ENCODE measurements at places on chromosomes 7 and 10.

GRCh38 chr7:89623018-89623672 is 531.1 kb upstream of the STEAP1 start:
- H3K4me3 ChIP-seq, result no peak overlapping the region
- H3K36me3 ChIP-seq, result no peaks in the 10 kb centered on the region
- H3K27ac ChIP-seq, result no peak overlapping the region
- H3K27me3 ChIP-seq, result no peaks in the 10 kb centered on the region
- peak; percentile 31 for DNase-seq
- no peaks in the 10 kb centered on the region for H3K4me1 ChIP-seq

DNA sequence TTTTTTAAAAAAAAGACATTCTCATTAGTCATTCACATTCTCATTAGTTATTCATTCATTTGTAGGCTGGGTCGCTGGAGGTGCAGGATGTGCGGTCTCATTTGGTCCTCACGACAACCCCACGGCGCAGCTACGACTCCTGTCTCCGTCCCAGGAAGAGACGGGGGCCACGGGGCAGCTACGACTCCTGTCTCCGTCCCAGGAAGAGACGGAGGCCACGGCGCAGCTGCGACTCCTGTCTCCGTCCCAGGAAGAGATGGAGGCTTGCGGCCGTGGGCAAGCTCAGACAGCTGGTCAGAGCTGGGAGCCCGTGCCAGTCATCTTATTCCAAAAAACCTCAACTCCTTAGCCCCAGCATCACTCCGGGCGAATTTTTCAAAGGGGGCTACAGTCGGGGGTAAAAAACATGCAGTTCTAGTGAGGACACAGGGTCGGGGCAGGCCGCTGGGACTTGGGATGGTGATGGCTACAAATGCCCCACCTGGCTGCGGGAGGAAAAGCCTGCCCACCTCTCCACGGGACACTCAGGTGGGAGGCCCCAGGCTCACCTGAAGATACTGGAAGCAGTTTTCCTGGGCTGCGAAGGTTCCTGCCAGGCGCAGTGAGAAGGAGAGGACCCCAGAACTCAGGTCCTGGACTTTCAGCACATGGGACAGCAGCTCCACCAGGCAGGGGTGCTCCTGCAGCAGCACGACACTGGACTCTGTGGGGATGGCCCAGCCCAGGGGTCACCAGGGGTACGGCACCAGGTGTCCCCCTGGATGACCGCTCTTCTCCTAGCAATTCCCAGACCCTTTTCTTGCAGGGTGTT is 8.3 kb downstream of the BRAT1 start:
- no peaks in the 10 kb centered on the region for H3K4me1 ChIP-seq
- H3K27me3 ChIP-seq, result no peaks in the 10 kb centered on the region
- DNase-seq, result no peak
- H3K27ac ChIP-seq, result no peak overlapping the region
- H3K4me3 ChIP-seq, result no peak overlapping the region

DNA sequence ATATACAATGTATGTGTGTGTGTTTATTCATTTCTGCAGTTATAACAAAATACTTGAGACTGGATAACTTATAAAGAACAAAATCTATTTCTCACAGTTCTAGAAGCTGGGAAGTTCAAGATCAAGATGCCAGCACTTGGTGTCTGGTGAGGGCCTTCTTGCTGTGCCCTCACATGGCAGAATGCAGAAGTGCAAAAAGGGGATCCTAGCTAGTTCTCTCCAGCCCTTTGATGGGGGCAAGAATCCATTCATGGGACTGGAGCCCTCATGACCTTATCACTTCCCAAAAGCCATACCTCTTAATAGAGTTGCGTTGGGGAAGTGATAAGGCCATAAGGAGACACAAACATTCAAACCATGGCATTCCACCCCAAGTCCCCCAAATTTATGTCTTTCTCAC is 8.4 kb downstream of the GRB10 start:
- no peaks in the 10 kb centered on the region for H3K4me1 ChIP-seq
- H3K27ac ChIP-seq, result no peak overlapping the region
- DNase-seq, result no peak
- no peak overlapping the region for H3K4me3 ChIP-seq
- no peaks in the 10 kb centered on the region for H3K27me3 ChIP-seq
- no peaks in the 10 kb centered on the region for H3K36me3 ChIP-seq

DNA sequence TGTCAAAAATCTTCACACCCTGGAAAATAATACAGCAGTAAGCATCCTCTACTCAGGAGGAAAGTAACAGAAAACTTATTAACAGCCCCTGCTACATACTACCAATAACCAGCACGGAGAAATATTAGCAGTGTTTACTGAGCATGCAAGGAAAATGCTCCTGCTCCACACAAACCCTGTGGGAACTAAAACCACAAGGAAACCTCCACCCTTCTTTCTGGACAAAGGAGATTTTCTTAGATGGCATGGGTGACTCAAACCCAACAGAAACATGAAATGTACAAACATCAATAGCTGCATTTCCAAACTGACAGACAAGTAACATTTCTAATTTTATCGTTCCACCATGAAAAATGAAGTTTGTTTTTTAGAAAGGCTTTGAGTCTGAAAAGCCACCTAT is 113.4 kb downstream of the VPS41 start:
- DNase-seq, result no peak
- H3K27ac ChIP-seq, result no peak overlapping the region
- H3K27me3 ChIP-seq, result no peaks in the 10 kb centered on the region
- no peak overlapping the region for H3K4me3 ChIP-seq

DNA sequence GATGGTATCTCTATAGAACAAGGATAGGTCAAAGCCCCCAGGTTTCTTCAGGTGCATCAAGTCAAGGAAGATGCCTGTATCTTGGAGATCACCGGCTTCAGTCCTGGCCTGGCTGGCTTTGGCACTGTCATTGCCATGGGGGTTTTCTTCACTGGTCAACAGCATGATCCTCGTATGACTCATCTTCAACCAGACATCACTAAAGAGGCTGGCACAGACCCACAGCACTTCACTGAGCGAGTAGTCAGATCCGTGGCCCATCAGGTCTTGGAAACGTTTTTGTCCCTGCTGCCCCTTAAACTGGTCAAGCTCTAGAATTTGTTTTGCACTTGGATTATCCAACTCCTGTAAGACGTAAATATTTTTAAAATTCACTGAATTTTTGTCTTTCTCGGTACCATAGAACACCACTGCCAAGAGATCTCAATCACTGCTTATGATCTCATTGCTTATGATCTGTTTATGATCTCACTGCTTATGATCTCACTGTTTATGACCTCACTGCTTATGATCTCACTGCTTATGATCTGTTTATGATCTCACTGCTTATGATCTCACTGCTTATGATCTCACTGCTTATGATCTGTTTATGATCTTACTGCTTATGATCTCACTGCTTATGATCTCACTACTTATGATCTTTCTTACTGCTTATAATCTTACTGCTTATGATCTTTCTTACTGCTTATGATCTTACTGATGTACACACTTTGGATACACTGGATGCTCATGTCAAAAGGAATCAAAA is 135.2 kb downstream of the CYP26A1 start:
- H3K27ac ChIP-seq, result no peak overlapping the region
- H3K36me3 ChIP-seq, result no peaks in the 10 kb centered on the region
- DNase-seq, result no peak
- H3K27me3 ChIP-seq, result no peaks in the 10 kb centered on the region
- H3K4me1 ChIP-seq, result no peaks in the 10 kb centered on the region

DNA sequence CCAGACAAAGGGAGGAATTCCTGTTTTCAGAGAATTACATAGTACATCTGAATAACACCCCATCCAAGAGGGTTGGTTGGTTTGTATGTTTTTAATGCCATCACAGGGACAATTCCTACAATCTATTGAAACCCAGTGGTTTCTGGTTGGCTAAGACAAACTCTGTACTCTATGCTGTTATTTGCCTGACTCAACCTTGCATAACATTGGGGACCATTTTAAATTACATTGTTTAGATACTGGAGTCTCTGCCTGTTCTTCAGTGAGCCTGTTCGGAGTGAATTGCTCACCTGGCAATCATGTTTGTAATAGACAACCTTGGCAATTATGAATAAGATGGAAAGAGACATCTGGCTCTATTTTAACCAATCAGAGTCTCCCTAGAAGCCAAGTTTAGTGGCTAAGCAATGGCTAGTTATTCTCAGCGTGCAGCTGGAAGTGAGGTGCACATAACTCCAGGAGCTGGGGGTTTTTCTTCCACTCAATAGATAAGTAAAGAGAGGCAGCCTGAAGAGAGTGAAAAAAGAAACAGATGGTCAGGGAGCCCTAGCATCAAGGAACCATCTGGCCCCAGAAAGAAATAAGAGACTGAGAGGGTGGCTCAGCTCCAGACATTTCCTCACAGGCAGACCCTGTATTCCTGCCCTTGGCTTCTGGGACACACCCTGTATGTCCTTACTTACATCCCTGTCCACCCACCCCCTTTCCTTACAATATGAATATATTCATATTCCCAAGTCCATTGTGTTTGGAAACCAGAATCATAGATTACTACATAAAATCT is 21.2 kb upstream of the SLC35G1 start:
- DNase-seq, result no peak
- H3K27ac ChIP-seq, result no peak overlapping the region
- H3K4me1 ChIP-seq, result no peaks in the 10 kb centered on the region
- H3K36me3 ChIP-seq, result no peaks in the 10 kb centered on the region
- H3K27me3 ChIP-seq, result no peaks in the 10 kb centered on the region

DNA sequence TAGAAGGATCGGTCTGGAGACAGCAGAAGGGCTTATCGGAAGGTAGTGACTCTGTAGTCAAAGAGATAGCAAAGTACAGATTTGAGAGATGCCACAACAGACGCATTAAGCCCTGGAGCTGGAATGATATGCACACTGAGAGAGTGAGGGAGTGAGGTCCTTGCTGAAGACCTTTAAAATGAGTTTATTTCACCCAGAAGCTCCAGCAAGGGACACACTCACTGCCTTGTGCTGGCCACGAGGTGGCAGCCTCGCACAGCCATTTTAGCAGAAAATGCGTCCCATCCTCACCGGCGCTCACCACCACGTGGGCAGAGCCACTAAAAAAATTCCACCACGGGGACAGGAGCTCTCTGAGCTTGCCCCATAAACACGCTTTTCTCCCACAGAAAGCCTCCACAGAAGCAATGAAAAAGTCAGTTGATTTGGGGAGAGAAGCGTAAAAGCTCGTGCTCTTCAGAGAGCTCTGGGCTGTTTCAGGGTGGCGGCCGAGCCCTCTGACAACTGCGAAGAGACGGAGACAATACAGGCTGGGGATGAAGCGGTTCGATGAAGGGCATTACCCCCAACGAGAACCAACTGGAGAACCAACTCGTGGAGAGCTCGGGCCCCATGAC is 163.0 kb upstream of the KLF14 start:
- H3K27me3 ChIP-seq, result no peaks in the 10 kb centered on the region
- H3K4me1 ChIP-seq, result peaks cover 87% of the 10 kb centered on the region

GRCh38 chr10:125778556-125778955 is 2.9 kb upstream of the MMP21 start:
- no peaks in the 10 kb centered on the region for H3K4me1 ChIP-seq
- no peak overlapping the region for H3K27ac ChIP-seq
- H3K36me3 ChIP-seq, result no peaks in the 10 kb centered on the region
- no peak for DNase-seq
- no peaks in the 10 kb centered on the region for H3K27me3 ChIP-seq
- H3K4me3 ChIP-seq, result no peak overlapping the region

- peaks cover 4% of the 10 kb centered on the region for H3K4me1 ChIP-seq
- DNase-seq, result no peak
- H3K36me3 ChIP-seq, result peaks cover 11% of the 10 kb centered on the region
- no peak overlapping the region for H3K4me3 ChIP-seq
Measured at GRCh38 chr10:124754227-124754626, 10.0 kb upstream of the FAM53B start.

GRCh38 chr7:116211913-116212596 is 1.7 kb downstream of the TES start:
- no peaks in the 10 kb centered on the region for H3K27me3 ChIP-seq
- H3K4me1 ChIP-seq, result peaks cover 64% of the 10 kb centered on the region
- H3K36me3 ChIP-seq, result no peaks in the 10 kb centered on the region
- peak overlapping the region; percentile 92 for H3K27ac ChIP-seq
- H3K4me3 ChIP-seq, result peak overlapping the region; percentile 62

- H3K4me1 ChIP-seq, result no peaks in the 10 kb centered on the region
- no peaks in the 10 kb centered on the region for H3K27me3 ChIP-seq
- H3K36me3 ChIP-seq, result no peaks in the 10 kb centered on the region
- no peak overlapping the region for H3K4me3 ChIP-seq
Measured at GRCh38 chr7:19369806-19370205, 224.6 kb upstream of the FERD3L start.

GRCh38 chr7:133674079-133674763 is 421.3 kb downstream of the EXOC4 start:
- no peaks in the 10 kb centered on the region for H3K4me1 ChIP-seq
- H3K27me3 ChIP-seq, result no peaks in the 10 kb centered on the region
- no peaks in the 10 kb centered on the region for H3K36me3 ChIP-seq
- H3K27ac ChIP-seq, result no peak overlapping the region
- no peak for DNase-seq
- no peak overlapping the region for H3K4me3 ChIP-seq

- peaks cover 4% of the 10 kb centered on the region for H3K4me1 ChIP-seq
- no peak for DNase-seq
- H3K36me3 ChIP-seq, result no peaks in the 10 kb centered on the region
- H3K27me3 ChIP-seq, result peaks cover 16% of the 10 kb centered on the region
- no peak overlapping the region for H3K27ac ChIP-seq
- no peak overlapping the region for H3K4me3 ChIP-seq
Measured at GRCh38 chr7:74030861-74031260, 2.9 kb downstream of the ELN start.

DNA sequence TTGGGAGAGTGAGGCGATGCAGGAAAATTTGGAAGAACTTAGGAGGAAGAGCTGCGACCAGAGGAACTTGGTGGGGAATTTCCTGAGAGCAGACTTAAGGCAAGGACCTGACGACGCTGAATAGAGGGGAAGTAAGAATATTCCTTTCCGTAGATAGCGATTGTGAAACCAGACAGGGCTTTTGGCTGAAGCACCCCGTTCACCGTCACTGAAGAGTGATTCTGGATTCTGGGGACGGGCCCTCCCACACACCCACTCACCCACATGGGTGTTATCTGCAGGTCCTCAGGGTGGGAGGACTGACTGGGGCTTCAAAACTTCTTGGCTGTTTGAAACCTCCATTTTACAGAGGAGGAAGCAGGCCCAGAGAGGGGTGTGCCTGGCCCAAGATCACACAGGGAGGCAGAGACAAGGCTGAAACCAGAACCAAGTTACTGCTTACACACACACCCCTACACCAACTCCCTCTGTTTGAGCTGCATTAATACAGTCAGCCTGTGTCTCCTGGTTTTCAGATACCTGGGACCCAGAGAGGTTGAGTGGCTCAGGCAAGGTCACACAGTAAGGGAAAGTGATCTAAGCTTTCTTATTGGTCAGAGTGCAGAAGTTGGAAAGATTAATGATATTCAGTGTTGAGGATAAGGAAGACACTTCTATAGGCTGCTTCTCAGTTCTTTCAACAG is 37.2 kb upstream of the CDH23 start:
- no peaks in the 10 kb centered on the region for H3K27me3 ChIP-seq
- H3K4me3 ChIP-seq, result no peak overlapping the region
- H3K27ac ChIP-seq, result no peak overlapping the region
- DNase-seq, result no peak
- H3K36me3 ChIP-seq, result peaks cover 12% of the 10 kb centered on the region

DNA sequence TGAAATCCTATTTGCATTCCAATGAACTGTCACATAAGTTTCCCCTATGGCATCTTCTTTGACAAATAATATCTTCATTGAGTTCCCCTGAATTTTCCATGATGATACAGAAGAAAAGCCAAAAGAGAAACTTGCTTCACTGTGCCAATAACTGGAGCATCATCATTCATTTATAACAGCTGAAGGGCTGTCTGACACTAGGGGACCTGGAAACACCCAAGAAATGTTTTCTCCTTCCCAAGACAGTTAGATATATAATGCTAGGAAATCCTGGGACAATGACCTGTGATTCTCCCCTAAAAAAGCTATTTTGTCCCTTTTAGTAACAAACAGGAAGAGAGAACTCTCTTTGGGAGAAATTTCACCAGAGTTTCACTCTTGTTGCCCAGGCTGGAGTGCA is 133.6 kb downstream of the SEMA3C start:
- DNase-seq, result no peak
- H3K27me3 ChIP-seq, result no peaks in the 10 kb centered on the region
- H3K4me1 ChIP-seq, result no peaks in the 10 kb centered on the region
- no peak overlapping the region for H3K27ac ChIP-seq
